ENCODE measurements at places on chromosomes 11 and 22. TPM values are rescaled to one million over a fixed set of nuclear protein-coding genes. Genes with fewer than 3 reads are reported as not detected.

The P2RY6 gene
- 0.26 TPM for total RNA-seq

The BATF2 gene
- 2.1 TPM for total RNA-seq

The TMEM86A gene
- total RNA-seq: 0.83 TPM

The C22orf23 gene
- 0.17 TPM for total RNA-seq

The SFI1 gene
- total RNA-seq: 10.0 TPM

The CRYBB3 gene
- total RNA-seq: not detected

DNA sequence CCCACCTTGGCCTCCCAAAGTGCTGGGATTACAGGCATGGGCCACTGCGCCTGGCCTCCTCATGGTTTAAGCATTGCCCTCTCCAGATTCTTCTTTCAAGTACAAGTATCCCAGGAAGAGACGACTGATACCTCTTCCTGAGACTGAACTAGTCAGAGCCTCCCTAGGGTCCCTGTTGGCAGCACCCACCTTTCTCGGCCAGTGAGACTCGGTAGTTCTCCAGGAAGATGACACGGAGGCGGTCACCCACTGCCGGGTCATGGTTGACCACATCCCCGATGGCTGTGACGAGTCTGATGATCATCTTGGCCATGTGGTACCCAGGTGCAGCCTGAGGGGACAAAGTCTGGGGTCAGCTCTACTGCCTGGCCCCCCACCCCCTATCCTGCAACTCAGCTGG is 7.2 kb upstream of the RASGRP2 start:
- DNase-seq: no peak

DNA sequence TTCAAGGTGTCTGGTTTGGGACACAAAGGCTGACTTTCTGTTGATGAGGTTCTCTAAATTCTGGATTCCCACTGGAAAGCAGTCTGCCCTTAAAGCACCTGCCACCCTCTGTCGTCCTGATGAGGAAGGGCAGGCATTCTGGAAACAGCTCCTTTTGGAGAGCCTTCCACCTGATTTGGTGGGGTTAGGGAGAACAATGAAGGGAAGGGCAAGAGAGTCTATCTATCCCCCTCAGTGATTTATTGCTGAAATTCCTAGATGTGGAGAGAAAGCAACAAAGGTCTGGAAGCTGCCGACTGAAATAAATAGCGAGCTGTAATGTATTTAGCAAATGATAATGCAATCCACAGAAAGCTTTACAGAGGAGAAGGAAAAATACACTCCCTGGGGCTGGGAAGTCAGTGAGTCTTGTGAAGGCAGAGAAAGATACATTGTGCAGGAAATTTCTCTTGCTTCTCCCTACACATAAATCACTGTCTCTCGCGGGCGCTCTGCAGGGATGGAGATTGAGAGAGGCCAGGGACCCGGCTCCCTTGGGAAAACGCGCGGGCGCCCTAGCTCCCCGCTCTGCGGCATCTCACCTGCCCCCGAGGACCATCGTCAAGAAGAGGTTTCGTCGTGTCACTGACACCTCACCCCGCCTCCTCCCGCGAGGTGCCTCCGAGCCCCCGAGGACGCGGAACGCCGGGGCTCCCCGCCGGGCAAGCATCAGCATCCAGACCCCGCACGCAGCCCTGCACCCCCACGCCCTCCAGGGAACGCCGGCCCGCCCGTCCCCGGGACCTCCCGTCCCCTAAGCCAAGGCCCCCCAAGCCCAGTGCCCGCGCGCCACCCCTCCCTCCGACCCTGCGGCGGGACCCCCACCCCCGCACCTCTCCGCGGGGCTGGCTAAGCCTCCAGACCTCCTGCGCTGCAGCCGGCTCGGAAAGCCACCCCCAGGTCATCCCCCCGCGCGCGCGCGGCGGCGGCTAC is 673 bp downstream of the CDON start:
- DNase-seq: peak; percentile 27

DNA sequence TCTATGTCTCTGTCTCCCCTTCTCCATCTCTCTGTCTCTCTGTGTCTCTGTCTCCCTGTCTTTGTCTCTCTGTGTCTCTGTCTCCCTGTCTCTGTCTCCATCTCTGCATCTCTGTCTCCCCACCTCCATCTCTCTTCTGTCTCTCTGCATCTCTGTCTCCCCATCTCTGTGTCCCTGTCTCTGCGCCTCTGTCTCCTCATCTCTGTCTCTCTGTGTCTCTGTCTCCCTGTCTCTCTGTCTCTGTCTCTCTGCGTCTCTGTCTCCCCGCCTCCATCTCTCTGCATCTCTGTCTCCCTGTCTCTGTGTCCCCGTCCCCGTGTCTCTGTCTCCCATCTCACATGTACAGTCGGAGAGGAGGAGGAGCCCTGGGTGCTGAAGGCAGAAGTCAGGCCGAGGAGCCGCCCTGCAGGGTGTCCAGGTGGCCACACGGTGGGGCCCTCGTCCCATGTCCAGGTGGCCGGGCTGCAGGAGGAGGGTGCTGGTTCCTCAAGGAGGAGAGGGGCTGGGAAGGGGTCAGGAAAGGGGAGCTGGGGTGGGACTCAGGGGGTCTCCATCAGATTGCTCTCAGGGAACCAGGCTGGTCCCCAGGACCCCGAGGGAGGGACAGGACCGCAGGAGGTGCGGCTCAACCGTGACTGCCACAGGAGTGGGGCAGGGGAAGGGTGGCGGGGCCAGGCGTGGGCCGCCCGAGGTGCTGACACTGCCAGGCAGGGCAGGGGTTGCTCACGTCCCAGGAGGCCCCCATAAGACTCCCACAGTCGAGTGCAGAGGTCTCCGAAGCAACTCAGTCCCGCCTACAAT is 25.6 kb upstream of the TH start:
- peak; percentile 45 for DNase-seq

DNA sequence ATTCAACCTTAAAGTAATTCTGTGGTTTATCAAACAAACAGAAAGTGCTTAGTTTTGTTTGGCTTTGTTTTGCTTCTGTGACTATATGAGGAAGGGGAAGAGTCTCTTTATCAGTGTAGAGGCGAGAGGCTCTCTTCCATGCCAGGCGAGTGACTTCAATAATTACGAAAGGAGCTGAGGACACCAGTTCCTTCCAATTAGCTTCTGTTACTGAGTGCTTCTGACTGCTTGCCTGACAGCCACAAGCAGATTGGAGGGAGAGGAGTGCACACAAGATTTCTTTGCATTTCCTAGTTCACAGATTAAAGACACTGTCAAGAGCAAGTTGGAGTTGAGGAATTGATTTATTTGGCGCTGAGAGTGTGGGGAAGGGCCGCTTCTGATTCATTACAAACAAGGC is 1484.5 kb upstream of the TENM4 start:
- DNase-seq: peak; percentile 8

GRCh38 chr11:83002053-83002452 is 69.6 kb downstream of the RAB30 start:
- no peak for DNase-seq

DNA sequence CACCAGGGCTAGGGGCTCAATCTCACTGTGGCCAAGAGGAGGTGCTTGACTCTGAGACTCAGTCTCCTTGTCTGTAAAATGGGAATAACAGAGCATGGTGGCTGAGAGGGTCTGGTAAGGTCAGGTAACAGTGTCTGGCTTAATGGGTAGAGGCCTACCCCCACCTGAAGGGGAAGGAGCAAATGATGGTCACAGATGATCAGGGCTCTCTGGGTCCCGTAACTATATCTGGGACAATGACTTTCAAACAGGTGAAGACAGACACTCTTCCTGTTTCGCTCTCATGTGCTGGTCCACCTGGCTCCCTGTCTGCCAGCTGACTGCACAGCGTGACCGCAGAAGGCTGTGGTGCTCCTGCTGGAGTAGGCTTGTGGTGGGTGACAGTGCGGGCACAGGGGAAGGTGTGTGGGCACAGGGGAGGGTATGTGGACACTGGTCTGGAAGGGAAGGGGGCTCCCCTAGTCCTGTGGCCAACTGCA is 4.0 kb downstream of the A4GALT start:
- no peak for DNase-seq

DNA sequence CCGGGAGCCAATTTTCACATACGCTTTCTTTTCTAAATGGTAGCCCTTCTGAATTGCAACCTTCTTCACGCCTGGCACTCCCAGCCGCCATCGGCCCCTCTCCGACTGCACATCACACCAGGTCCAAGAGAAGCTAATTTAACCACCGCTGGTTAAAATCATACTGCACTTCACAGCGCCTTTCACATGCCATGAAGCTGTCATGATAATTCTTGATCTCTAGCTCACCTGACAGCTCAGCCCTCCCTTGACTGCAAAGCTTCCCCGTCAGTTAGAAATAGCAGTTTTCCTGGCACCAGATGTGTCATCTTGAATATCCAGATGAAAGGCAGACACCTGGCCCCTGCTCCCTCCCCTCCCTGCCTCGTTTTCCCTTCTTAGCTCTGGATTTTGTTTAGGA is 101.4 kb downstream of the ARL14EP start:
- no peak for DNase-seq

GRCh38 chr11:76657187-76658170 is 13.1 kb downstream of the LRRC32 start:
- no peak for DNase-seq

DNA sequence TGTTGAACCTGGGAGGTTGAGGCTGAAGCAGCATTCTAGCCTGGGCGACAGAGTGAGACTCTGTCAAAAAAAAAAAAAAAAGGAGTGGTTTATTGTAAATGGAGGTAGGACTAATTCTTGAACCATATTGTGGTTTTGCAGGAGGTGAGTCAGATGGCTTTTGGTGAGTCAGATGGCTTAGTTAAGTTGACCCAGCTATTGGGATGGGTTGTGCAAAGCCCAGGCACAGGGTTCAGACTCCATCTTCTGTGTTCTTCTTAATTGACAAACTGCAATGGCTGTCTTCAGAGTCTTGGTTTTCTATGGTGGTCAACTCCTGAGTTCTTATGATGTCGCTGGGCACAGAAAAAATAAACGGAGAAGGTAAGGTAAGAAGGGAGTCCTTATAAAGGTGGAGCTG is 182.7 kb downstream of the ADAMTS15 start:
- DNase-seq: peak; percentile 97

DNA sequence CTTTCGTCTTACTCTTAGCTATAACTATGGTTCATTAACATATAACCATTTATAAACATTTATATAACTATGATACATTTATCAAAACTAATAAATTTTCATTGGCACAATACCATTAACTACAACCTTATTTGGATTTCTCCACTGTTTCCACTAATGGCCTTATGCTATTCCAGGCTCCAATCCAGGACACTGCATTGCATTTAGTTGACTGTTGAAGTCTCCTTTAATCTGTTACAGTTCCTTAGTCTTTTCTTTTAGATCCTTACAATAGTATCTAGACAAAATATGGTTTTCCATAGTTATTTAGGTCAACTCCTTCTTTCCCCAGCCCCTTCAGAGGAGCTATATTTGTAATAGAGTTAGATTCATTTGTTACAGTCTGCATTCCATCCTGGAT is 47.2 kb downstream of the CCDC34 start:
- DNase-seq: peak; percentile 16

DNA sequence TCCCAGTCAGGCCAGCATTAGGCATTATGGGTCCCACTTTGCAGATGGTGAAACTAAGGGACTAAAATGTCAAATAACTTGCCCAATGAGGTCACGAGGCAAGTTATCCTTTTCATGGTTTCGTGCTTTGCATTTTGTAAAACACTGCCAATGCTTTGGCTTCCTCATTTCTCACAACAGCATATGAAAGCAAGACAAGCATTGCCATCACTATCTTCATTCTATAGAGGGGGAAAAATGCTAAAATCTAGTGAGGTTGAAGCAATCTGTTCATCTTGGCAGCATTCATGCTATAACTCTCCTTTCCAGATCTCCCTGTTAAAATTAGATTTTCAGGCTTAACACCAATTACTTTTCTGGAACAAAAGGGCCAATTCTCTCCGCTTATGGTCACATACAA is 14.8 kb downstream of the FAM181B start:
- DNase-seq: no peak
